Activated CD8-positive, alpha-beta memory T cell treated with anti-CD3 and anti-CD28 coated beads, Interleukin-2, amount 50 U/mL, for 48 hours (primary cell): ENCODE measurements at places on chromosomes 2 and 18.

GRCh38 chr18:59517446-59518165, 158.5 kb upstream of the LMAN1 start:
- no peak for DNase-seq

- no peak for DNase-seq
These were observed 49.7 kb upstream of the ZNF397 start for GRCh38 chr18:35190948-35191697.

DNA sequence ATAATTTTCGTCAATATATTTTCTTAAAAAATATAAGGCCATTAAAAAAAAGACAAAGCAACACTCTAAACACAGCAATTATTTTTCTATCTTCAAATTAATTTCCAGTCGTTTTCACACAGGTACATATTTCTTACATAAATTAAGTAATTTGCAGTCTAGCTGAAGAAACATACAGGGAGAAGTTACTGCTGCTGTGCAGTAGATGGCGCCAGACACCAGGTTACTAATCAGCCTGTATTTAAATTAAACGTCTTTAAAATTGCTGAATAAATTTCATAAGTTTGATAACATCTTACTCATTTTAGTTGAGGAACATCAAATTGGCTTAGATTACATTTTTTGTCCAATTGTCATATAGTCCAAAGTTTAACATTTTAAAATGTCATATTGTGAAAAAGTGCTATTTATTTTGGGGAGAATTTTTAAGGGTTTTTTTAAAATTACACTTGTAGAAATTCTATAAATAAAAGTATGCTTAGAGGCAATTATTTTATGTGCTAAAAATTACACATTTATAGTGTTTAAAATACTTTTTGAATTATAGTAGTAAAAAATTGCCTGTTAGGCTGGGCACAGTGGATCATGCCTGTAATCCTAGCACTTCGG, 88.4 kb downstream of the PMAIP1 start:
- DNase-seq: peak; percentile 59

GRCh38 chr2:127857265-127857808, 618 bp downstream of the POLR2D start:
- DNase-seq: peak; percentile 60

GRCh38 chr2:125373293-125373692, 1282.7 kb upstream of the GYPC start:
- DNase-seq: no peak

DNA sequence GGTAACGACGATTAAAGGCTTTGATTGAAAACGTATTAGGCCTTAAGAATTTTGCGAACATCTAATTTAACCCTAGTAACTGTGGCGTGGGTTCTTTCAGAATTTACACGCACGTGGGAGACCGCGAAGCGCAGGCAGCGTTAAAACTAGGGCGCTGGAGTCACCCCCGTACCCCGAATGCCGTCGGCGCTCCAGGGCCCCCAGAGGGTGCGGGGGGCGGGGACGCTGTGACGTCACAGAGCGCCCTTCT, 673 bp upstream of the SMCHD1 start:
- no peak for DNase-seq

DNA sequence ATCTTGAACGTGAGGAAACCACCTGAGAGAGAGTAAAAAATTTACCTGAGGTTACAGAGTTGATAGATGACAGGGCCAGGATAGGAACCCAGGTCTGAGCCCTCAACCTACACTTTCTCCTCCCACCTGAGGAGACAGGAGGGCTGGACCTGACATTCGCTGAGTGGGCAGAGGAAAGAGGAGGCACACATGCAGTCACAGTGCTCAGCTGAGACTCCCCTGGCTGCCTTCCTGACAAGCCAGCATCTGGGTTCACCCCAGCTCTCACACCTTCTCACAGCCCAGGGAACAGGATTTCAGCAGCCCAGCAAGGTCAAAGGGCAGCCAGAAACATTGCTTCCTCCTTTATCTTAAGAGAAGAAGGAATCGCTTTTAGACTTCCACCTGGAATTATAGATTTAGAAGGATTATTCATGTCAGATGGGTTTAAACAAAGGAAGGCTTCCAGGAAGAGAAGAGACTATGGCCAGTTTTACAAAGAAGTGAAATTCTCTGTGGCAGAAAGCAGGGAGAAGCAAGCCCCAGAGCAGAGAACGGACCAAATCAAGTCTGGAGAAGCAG, 18.1 kb upstream of the PKDCC start:
- no peak for DNase-seq

DNA sequence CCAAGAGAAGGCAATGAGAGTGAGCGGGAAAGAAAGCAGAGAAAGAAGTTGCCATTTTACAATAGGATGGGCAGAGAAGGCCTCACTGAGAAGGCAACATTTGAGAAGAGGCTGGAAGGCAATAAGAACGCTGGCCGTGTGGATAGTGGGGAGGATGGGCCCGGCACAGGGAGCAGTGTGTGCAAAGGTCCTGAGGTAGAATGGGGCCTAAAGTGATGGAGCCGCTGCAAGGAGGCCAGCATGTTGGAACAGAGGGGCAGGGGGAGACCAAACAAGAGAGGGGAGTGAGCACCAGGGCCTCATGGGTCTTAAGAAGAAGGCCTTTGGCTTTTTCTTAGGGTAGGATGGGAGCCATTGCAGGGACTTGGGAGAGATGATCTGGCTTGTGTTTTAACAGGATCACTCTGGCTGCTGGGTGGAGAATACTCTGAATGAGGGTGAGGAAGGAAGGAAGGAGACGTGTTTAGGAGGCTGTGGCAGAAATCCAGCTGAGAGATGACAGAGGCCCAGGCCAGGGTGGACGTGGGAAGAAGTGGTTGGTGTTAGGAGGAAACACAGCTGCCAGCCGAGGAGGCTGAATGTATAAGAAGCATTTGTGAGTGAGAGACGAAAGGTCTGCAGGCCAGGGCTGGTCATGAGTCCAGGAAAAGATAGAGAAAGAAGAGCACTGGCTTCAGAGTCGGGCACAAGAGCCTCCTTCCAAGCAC, 159.8 kb downstream of the KLHL29 start:
- DNase-seq: no peak
